ENCODE measurements at places on chromosomes 16 and 17.

DNA sequence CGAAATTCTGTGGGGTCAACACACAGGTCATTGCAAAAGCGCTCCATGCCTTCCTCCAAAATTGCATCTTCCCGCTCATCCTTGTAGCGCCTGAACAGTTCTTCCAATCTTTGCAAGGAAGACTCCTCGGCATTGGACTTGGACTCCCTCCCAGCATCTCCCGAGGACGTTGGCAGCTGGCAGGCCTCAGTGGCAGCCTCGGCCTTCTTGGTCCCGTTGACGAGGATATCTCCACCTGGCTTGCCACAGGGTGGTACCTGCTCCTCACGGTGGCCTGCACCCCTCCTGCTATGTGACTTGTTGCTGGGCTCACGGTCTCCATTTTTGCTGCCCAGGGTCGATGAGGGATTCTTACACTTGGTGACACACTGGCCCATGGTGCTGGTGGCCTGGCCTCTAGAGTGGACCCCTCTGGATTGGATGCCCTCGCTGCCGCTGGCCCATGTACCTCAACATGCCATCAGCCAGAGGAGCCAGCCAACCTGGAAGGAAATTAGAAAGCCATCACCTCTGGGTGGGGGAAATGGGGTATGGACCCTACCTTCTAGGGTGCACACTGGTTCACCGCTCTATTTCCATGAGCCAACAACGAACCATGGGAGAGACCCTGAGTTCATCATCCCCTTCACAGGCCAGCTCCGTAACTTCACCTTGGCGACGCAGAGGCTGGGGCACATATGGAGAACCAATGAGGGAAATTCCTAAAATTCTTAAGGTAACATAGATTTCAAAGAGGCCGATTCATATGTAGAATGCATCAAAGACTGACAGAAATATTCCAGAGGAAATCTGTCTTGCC is 37.8 kb downstream of the DCUN1D3 start:
- no peak for DNase-seq

GRCh38 chr17:66782851-66783250 is 52.1 kb upstream of the CACNG5 start:
- no peak for DNase-seq

DNA sequence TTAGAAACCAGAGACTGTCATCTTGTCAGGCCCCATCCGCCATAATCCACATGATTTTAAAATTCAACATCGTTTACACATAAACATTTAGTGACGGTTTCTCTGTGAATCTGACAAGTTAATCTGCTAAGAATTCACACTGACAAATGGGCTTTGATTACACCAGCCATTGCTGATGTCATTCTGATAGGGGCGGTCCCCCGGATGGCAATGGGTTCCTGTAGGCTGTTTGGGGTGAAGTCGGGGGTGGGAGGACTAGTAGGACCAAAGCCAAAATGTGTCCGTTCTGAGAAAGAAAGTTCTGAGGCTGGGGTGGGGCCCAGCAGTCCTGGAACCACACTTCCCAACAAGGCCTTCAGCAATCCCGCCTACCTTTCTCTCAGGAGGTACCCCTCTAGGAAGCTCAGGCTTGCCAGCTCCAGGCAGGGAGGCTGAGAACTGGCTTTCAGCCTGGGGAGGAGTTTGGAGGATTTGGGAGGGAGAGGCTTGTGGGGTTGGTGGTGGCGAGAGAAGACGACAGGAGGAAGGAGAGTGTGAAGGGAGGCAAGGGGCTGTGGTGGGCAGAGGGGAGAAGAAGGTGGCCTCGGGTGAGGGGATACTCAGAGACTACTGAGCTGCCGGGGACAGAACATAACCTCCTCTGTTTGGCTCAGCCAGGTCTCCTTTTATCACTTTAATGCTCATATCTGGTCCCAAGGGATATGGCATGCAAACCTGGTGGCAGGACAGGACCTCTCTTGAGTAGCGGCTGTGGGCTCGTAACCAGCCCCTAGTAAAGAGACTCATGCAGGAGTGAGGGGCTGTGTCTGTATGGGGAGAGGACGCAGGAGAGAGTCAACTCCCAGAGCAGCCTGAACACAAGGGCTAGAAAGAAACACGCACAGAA is 8.6 kb downstream of the HIC1 start:
- no peak for DNase-seq

- peak; percentile 32 for DNase-seq
These were observed at the start of gene IRX3 for GRCh38 chr16:54286366-54287130. IRX3 (minus strand) TSS chr16:54286787; CDS start chr16:54286050, 737 bp downstream.

- no peak for DNase-seq
These were observed 71.1 kb upstream of the MED9 start for GRCh38 chr17:17405673-17406072.

GRCh38 chr16:84075376-84075775 is 32.8 kb upstream of the SLC38A8 start:
- DNase-seq: no peak

GRCh38 chr17:75370286-75370915 is 35.1 kb downstream of the GRB2 start:
- peak; percentile 80 for DNase-seq

- peak; percentile 16 for DNase-seq
These were observed 1.9 kb downstream of the ACSF3 start for GRCh38 chr16:89095491-89095951.

DNA sequence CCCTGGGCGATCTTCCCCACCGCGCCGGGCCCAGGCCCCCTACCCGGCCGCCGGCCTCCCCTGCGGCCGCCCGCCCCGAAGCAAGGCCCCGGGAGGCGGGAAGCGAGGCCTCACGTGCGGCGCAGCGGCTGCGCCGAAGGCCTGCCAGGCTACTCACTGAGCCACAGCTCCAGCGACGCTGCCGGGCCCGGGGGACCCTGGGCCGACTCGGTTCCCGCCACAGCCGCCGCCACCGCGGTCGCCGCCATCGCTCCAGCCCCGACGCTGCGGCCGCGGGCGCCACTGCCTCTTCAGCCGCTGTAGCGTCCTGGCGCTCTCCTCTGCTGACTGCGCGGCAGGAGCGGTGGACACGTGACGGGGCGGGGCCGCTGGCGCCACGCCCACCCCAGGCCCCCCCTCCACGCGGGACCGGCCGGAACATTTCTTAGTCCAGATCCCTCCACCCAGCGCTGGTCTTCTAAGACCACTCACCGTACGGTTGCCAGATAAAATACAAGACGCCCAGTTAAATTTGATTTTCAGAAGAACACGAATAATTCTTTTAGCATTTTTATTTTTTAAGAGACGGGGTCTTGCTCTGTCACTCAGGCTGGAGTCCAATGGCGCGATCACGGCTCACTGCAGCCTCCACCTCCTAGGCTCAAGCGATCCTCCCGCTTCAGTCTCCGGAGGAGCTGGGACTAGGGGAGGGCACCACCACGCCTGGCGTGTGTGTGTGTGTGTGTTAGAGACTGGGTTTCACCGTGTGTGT is at the start of gene GGA2:
TSS of gene GGA2 (minus strand) at position 331 of the 751 bp plus-strand sequence. CDS start at position 248, 83 bp downstream.
- DNase-seq: peak; percentile 84

GRCh38 chr17:48211011-48211410 is 103.4 kb downstream of the SNX11 start:
- DNase-seq: no peak

DNA sequence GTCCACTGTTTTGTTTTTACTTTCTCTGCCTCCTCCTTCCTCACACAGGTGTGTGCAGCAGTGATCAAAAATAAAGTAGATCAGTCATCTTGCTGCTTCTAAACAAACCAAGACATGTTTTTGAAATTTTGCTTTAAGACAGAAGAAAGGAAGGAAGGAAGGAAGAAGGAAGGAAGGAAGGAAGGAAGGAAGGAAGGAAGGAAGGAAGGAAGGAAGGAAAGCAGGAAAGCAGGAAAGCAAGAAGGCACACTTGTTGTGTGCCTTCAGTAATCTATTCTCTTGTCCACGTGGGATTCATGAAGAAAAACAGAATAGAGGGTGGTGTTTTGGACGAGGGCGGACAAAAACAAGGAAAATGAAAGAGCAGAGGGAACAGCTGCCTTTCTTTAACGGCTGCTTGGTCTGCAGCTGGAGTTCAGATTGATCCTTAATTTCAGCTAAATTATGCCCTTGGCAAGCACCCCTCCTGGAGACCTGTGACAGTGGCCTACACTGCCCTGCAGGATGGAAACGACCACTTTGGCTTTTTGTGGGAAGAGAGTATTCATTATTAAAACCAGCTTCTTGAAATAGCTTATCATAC is 188.5 kb upstream of the IRX3 start:
- no peak for DNase-seq

GRCh38 chr16:71711789-71712188 is 12.7 kb downstream of the PHLPP2 start:
- no peak for DNase-seq

DNA sequence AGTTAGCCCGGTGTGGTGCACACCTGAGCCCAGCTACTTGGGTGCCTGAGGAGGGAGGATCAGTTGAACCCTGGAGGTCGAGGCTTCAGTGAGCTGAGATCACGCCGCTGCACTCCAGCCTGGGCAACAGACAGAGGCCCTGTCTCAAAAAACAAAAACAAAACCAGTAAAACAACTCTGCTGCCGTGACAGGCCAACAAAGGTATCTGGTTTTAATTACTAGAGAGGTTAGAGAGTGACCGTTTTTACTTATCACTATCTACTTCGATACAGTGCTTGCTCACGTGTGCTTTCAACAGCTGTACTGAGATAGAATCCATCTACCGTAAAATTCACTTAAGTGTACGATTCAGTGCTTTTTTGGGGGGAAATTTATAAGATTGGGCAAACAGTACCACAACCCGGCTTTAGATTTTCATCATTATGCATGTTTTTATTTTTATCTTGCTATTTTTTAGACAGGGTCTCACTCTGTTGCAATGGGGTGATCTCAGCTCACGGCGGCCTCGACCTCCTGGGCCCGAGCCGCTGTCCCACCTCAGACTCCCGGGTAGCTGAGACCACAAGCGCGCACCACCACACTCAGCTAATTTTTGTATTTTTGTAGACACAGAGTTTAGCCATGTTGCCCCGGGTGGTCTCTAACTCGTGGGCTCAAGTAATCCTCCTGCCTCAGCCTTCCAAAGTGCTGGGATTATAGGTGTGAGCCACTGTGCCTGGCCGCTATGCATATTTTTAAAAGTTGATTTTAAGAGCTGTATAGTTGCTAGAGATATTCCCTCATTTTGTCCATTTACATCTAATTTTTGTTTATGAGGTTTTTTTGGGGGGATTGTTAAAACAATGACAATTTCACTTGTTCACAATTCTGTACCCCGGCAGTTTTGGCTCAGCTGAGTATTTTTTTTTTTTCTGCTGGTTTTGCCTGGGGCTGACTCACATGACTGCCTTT is 30.9 kb downstream of the SERPINF1 start:
- DNase-seq: no peak

- no peak for DNase-seq
These were observed 61.5 kb downstream of the NF1 start for GRCh38 chr17:31156326-31156725.

GRCh38 chr17:47246120-47246519 is 7.5 kb upstream of the ITGB3 start:
- no peak for DNase-seq
